ENCODE measurements at places on chromosomes 7 and 10.

DNA sequence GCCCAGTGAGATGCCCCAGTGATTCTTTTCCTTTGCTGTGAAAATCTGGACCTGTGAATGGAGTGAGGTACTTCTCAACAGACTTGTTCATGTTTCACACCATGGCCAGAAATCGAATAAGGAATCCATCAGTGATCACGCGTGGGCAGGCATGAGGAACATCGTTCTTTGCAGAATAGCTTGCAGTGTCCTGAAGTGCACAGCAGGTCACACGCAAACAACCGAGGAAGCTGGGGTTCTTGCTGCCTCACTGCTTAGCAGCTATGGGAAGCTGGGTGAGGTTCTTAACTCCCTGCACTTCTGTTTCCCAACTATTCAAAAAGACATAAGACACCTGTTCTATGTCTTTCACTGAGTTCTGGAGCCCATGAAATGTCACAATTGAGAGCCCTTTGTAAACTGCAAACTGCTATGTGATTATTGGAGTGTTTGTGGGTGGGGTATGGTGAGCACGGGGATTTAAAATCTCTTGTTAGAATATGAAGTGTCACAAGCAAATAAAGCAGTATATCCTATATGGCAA, 253.4 kb downstream of the KIAA1217 start:
- DNase-seq: no peak

DNA sequence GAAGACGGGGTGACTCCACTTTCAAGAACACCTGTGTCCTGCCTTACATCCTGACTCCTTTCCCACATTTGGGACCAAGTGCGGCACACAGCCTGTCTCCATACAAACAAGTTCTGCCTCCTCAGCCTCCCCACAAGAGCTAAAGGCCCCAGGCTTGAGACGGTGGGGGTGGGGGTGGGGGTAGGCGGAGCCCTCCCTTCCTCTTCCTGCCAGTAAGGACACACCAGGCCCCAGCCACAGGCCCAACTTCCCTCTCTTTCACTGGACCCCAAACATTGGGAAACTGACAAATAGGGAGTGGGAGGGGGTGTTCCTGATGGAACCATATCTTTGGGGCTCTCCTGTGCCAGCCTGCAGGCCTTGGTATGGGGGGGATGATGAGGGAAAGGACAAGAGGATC, 4.6 kb downstream of the CDK5 start:
- DNase-seq: no peak

DNA sequence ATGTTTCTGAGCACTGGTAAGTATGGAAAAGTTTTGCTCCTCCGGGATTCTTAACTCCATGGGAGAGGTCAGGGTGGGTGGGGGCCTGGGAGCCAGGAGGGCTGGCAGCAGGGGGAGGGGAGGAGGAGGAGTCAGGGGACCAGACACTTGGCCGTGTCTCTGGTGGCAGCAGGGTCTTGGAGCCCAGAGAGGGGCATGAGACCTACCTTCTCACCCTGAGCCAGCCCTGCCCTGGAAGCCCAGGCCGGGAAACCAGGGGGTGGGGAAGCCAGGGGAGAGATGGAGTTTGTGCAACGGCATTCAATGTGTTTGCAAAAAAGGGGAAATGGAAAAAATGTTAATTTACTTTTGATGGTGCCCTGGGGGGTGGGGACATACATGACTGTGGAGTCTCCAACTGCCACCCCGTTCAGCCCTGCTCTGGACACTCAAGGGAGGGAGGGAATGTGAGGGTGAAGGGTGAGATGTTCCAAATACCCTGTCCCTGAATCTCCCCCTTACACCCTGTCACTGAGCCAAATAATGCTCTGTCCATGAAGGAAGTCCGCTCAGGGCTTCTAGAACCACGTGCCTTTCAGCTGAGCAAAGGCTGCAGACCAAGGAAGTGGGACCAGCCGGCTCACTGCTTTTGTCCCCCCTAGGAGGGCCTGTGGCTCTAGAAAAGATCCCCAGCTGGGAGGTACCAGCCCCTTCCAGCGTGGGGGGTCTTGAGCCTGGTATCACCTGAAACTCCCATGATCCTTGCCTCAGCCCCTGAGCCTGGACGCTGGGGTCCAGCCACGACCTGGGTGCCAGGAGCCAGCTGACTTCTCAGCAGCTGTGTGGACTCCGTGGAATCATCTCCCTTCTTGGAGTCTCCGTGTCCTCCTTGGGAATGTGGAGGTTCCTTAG, 48.3 kb downstream of the TMEM270 start:
- no peak for DNase-seq

GRCh38 chr10:27188259-27188658, 33.1 kb downstream of the MASTL start:
- DNase-seq: no peak

DNA sequence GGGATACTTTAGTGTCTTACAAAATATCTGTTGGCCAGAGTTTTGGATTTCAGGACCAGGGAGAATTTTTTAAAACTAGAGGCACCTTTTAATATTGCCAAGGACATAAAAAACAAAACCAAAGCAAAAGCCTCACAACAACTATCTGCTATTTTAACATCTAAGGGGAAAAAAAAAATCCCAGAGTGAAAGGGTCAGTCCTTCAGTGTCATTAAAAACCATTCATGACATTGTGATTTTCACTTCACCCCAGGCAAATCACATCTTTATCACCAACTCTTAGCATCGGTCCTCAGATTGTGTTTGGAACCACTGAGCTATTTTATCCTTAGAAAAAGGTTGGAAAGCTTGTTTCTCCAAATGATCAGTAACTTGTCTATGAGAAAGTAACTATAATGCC, 10.7 kb downstream of the CEP41 start:
- DNase-seq: no peak

- DNase-seq: peak; percentile 0
Measured at GRCh38 chr10:118543714-118544400, 51.6 kb downstream of the PRLHR start.

GRCh38 chr10:97328646-97329453, 5.7 kb downstream of the FRAT2 start:
- no peak for DNase-seq

GRCh38 chr7:14639801-14640200, 262.8 kb downstream of the DGKB start:
- DNase-seq: peak; percentile 83

DNA sequence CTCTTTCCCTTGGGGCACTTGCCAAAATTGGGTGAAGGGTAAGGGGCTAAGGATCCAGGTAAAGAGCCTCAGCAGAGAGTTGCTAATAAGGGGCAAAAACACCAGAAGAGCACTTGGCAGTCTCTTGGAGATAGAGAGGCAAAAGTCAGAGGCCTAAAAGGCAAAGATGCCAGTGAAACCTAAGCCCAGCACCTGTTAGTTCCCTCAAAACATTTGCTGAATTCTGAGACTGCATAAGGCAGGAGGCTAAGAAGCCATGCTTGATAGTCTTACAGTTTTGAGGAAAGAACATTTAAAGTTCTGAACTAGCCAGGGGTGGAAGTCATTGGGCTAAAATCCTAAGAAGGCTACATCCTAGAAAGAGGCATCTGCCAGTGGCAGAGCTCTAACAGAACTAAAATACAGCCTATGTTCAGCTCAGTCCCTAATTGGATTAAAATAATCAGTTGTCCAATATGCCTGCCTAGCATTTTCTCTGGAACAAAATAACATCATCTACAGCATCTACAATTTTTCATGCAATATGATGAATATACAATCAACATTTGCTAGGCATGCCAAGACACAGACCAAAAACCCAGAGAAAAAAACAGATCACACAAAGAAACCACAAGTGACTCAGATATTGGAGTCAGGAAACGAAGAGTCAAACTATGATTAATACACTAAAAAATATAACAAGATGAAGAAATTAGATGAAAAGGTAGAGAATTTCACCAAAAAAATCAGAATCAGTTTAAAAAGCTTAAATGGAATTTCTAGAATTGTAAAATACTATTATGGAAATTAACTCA, 7.7 kb downstream of the HTR7 start:
- DNase-seq: no peak

GRCh38 chr10:42990721-42991441, 86.0 kb upstream of the RET start:
- DNase-seq: no peak

DNA sequence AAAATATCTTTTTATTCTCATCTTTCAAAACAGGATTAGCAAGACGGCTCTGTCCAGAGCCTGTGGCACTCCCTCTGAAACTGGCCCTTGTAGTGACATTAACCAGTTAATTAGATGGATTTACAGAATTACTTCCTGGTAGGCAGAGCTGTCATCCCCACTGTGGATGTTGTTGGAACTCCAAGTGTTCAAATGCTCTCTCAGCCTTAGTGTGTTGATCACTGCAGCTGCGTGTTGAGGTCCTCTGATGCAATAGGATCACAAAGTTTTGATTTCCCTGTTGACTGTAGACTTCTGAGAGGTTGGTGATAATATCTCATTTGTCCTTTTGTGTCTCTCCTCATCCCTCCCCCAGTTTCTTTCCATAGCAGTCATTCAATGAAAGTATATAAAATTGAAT, 117.3 kb upstream of the CDK6 start:
- no peak for DNase-seq

- DNase-seq: no peak
Measured at GRCh38 chr10:126549344-126549743, 121.1 kb downstream of the C10orf90 start.

GRCh38 chr7:101386558-101387231, 24.0 kb downstream of the COL26A1 start:
- DNase-seq: no peak

Data from NCI-H2029 (cell line).